ENCODE measurements at places on chromosomes 6 and 20.

DNA sequence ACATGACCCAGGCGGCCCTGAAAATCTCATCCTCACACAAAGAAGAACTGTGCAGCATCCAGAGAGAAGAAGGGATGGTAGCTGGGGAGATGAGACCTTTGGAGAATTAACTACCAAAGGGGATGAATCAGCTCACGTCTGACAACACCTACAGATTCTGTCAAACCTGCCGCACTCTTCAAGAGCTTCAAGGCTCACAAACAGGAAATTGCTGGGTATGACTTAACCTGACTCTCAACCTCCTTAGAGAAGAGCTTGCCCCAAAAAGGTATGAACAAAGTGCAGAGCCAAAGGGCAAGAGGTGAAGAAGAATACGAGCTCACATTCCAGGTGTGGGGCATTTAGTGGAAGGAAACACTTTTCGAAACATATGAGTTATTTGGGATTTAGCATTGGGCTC lies 139.8 kb downstream of the BACH2 start:
- DNase-seq: no peak

DNA sequence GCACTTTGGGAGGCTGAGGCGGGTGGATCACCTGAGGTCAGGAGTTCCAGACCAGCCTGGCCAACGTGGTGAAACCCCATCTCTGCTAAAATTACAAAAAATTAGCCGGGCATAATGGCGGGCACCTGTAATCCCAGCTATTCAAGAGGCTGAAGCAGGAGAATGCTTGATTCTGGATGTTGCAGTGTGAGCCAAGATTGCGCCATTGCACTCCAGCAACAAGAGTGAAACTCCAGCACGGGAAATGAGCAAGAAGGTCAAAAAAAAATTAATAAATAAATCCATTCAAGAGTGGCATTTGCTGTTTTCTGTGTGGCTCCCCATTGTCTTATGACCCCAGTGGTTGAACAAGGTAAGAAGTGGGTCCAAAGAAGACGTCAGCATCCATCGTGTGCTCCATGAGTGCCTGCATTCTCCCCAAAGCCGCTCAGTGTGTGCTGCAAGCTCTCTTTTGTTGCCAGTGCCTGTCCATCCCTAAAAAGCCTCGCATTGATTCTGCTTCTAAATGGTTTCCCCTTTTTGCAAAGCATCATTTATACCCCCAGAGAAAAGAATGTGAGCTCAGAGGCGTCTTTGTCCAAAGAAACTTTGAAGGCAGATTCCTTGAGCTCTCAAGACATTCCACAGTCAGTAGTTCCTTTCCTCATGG lies 38.8 kb upstream of the MAP3K4 start:
- no peak for DNase-seq

DNA sequence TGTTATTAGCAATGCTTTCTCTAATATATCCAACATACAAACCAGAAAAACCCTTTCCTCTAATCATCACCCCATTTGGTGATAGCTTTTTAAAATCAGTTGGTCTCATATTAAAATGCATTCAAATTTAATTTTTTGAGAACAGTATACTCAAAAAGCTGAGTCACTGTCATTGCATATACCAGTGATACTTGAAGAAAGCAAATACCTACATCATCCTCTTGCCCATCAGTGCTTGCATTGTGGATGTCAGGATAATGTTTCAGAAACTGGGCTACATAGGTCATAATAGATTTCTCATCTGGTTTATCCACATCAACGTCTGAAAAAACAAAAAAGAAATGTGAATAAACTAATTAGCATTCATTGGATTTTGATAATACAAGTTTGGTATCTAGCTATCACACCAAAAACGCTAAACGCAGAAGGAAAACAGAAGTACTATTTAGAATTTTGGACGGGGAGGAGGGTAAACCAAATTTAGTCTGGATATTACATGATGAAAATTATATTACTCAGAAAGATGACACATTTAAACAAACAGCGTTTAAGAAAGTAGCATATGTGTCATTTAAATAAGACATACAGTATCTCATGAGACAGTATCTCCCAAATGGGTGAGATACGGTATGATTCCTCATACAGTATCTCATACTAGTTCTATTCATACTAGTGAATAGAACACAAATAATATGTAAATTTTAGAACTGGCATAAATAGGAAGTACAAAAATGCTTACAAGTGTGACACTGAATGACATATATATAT lies 134.6 kb downstream of the SYNE1 start:
- no peak for DNase-seq

- DNase-seq: no peak
Observed at GRCh38 chr6:28927846-28928245, 4.1 kb upstream of the TRIM27 start.

GRCh38 chr6:136927292-136927691 lies 5.2 kb downstream of the SLC35D3 start:
- DNase-seq: no peak

- DNase-seq: peak; percentile 3
Observed at GRCh38 chr20:61719691-61720347, 345.9 kb downstream of the TAF4 start.

DNA sequence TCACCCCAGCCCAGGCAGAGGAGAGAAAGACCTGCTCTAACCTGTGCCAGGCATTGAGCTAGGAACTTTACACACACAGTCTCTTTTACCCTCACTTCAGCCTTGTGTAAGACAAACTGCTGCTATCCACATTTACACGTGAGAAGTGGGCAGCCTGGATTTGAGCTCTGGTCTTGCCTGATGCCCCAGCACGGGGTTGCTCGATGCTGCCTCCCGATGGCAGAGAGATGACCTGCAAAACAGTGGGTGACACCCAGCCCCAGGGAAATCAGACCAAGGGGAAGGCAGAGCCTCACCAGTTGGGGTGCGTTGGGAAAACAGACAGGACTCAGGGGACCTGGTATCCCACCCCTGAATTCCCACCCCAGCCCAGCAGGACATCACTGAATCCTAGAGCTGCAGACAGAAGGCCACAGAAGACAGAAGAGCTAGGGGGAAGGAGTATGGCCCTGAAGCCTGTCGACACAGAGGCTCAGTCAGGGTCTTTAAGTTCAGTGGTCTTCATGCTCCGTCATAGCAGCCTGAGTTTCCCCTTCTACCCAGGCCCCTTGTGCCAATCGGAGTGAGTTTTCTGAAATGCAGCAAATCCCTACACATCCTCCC lies 990 bp downstream of the BPI start:
- peak; percentile 11 for DNase-seq

- DNase-seq: no peak
Observed at GRCh38 chr6:161835500-161836215, 561.8 kb upstream of the AGPAT4 start.
